ENCODE measurements at places on chromosomes 2 and 18.

DNA sequence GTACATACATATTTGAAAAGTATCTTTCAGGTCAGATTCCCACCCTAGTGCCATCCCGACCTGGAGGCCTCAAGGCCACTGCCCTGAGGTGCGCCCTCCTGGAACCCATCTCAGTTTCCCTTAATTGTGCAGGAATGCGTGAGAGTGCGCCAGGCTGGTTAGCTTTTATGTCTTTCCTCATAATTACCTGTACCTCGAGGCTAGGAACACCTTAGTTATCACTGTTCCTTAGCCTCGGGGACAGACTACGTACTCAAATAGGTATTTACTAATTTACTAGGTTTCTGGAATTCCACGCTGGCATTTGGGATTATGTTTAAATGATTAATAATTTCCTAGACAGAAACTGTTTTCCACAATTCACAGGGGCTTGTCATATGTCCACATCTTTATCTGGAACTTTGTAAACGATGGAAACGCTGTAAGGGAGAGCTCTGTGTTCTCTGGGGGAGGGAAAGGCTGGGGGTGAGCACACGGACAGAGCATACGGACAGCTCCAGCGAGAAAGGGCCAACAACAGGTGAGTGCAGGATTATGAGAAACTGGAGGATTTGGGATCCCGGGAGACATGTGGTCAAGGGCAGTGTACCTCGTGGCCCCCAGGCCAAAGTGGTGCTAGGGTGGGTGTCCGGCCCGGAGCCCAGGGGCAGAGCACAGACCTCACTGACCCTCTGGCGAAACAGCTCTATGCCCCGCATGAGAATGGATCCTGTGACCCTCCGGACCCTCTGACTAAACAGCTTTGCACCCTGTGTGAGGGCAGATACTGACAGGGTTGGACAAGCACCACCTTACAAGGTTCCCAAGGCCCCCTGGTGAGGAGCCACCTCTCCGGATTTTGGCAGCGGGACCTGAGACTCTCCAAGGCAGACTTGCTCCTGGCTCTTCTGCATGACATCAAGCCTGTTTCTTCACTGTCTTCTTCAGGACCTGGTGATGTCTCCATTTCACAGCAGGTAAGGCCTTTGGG, 102.0 kb upstream of the PXDN start:
- no peak for DNase-seq

- DNase-seq: no peak
Observed at GRCh38 chr2:227761740-227762476, 16.2 kb downstream of the SCYGR8 start.

DNA sequence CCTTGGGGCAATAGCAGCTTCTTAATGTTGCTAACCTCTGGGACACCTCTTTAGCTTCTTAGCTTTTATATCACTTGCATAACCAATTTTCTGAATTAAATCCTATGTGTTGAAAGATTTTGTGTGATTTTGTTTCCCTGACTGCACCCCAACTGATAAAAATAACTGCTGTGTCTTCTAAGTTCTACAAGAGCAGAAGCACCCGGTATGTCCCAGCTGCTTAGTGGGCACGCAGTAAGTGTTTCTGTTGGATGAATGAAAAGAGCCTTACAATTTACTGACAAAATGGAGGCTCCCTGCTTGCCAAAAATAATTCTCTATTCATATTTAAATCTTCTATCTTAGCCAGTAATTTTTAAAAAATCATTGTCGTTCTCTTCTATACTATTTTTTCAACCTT, 53.1 kb upstream of the GALNT5 start:
- DNase-seq: no peak

GRCh38 chr2:20494241-20494640, 47.4 kb downstream of the RHOB start:
- no peak for DNase-seq

DNA sequence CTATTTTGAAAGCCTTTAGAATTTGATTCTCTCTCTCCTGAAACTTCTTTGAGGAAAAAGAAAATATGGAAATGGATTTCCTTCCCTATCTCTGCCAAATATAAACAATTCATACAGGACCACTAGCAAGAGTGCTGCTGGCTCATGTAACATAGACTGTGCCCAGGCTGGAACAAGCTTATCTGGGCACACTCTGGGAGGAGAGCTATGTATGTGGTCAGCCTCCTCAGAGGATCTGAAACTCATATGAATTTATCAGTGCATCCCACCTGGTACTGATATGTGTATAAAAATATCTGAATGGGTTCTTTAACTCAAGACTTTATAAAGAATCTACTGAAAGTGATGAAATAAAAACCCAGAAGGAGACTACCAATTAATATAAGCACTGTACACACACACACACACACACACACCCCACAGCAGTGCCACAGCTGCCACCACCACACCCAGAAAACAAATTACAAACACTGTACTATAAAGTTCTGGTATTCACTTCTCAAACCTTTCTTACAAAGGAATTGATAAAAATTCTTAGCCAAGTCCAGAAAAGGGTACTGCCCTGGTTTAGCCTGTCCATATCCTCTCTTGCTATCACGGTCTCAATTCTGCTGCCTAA, 115.6 kb downstream of the IRS1 start:
- no peak for DNase-seq

Measured in CD4-positive, alpha-beta T cell treated with Interleukin-6 at 100 ng/mL for 8 hours (primary cell).